H9 (cell line): ENCODE measurements at places on chromosomes 3 and 15.

GRCh38 chr3:140292170-140292569 lies 357.2 kb downstream of the CLSTN2 start:
- H3K36me3 ChIP-seq: peaks cover 17% of the 10 kb centered on the region
- DNase-seq: no peak
- no peaks in the 10 kb centered on the region for H3K27me3 ChIP-seq
- H3K4me1 ChIP-seq: peaks cover 2% of the 10 kb centered on the region; the same call in 1 of the 2 replicates
- H3K4me3 ChIP-seq: no peak overlapping the region

DNA sequence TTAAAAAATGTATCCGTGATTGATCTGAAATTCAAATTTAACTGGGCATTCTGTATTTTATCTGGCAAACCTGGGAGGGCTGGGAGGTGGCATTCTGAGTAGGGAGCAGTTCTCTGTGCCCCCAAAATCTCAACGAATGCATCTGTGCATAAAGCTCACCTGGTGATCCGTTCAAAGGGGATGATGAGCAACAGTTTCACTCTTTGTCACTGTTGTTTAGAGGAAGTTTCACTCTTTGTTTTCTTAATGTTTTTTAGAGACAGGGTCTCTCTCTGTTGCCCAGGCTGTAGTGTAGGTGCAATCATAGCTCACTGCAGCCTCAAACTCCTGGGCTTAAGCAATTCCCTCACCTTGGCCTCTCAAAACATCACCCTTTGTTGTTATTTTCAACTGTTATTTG lies 186.7 kb downstream of the SSR3 start:
- H3K27ac ChIP-seq: no peak overlapping the region
- no peak overlapping the region; the same call in 1 of the 2 replicates for H3K4me3 ChIP-seq
- H3K36me3 ChIP-seq: no peaks in the 10 kb centered on the region
- DNase-seq: no peak
- peaks cover 9% of the 10 kb centered on the region for H3K4me1 ChIP-seq

- DNase-seq: no peak
- no peaks in the 10 kb centered on the region for H3K27me3 ChIP-seq
- H3K36me3 ChIP-seq: no peaks in the 10 kb centered on the region
- no peak overlapping the region for H3K4me3 ChIP-seq
- no peak overlapping the region for H3K27ac ChIP-seq
- no peaks in the 10 kb centered on the region for H3K4me1 ChIP-seq
These were observed 97.7 kb upstream of the ZBED2 start for GRCh38 chr3:111692593-111693552.

- H3K4me3 ChIP-seq: no peak overlapping the region
- no peaks in the 10 kb centered on the region for H3K27me3 ChIP-seq
- no peak for DNase-seq
- H3K4me1 ChIP-seq: no peaks in the 10 kb centered on the region; the same call in 1 of the 2 replicates
- H3K36me3 ChIP-seq: no peaks in the 10 kb centered on the region; the same call in 1 of the 3 replicates
- H3K27ac ChIP-seq: no peak overlapping the region
These were observed 165.6 kb downstream of the XXYLT1 start for GRCh38 chr3:195105389-195105788.

- H3K27ac ChIP-seq: no peak overlapping the region
- H3K4me3 ChIP-seq: no peak overlapping the region
- no peaks in the 10 kb centered on the region for H3K36me3 ChIP-seq
- DNase-seq: no peak
- no peaks in the 10 kb centered on the region; the same call in 1 of the 2 replicates for H3K4me1 ChIP-seq
- H3K27me3 ChIP-seq: no peaks in the 10 kb centered on the region
These were observed 315.8 kb downstream of the UACA start for GRCh38 chr15:70447521-70447920.

GRCh38 chr3:134911586-134912548 lies 116.8 kb downstream of the EPHB1 start:
- H3K4me1 ChIP-seq: no peaks in the 10 kb centered on the region
- no peaks in the 10 kb centered on the region; the same call in 1 of the 2 replicates for H3K36me3 ChIP-seq
- no peaks in the 10 kb centered on the region for H3K27me3 ChIP-seq
- DNase-seq: no peak

GRCh38 chr3:17639765-17640164 lies 102.7 kb downstream of the TBC1D5 start:
- H3K27me3 ChIP-seq: no peaks in the 10 kb centered on the region

DNA sequence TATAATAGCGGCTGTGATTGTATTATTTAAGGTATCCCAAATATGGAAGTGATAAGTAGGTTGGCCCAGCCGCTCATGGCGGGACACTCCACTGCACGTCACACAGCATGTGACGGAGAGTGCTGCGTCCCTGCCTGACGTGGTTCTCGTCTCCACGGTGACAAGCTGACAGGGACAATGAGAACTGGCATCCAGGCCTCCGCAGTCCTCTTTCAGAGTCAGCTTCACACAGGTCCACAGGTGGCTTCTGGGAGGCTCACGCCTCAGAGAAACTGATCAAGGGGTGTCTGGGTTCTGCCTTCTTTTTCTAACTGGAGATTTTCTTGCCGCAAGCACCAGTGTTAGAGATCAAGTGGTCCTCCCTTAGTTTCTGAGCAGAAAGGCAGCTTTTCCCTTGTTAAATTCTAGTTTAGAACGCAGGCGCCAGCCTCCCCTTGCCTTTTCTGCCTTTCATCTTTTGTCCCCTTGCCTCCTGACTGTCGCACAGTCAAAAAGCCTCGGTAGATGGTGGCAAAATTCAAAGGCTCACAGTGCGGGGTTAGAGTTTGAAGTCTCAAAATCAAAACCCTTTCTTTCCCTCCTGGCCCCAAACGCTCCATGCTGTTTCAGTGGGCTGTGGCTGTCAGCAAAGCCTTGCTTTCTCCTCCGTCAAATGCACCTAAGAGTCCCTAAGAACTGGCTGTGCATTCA lies 120.9 kb downstream of the ATP10A start:
- no peaks in the 10 kb centered on the region for H3K4me1 ChIP-seq
- no peaks in the 10 kb centered on the region for H3K36me3 ChIP-seq
- no peak overlapping the region for H3K27ac ChIP-seq
- no peaks in the 10 kb centered on the region for H3K27me3 ChIP-seq
- H3K4me3 ChIP-seq: no peak overlapping the region
- no peak for DNase-seq
